Activated CD4-positive, alpha-beta memory T cell treated with anti-CD3 and anti-CD28 coated beads, Interleukin-2, amount 10 ng/mL, durations not matched to agents 7 days and 5 days (primary cell): ENCODE measurements at places on chromosomes 2 and 18. TPM values are rescaled to one million over a fixed set of nuclear protein-coding genes. Genes with fewer than 3 reads are reported as not detected.
A peak's percentile ranks its signal among the peaks of the same experiment; 100 is the strongest.

Gene APOB
- total RNA-seq: not detected

Gene MPP4
- not detected for total RNA-seq

- no peak for DNase-seq
Measured at GRCh38 chr2:21194147-21194546, 70.4 kb downstream of the TDRD15 start.

Gene ABHD1
- 0.13 TPM for total RNA-seq

Gene G6PC2
- not detected for total RNA-seq

GRCh38 chr2:201180010-201180409 is 2.9 kb upstream of the CASP10 start:
- no peak for DNase-seq

- DNase-seq: no peak
Measured at GRCh38 chr2:233593201-233593600, 24.2 kb upstream of the UGT1A8 start.

Gene GRB14
- total RNA-seq: not detected

Gene ITGB6
- total RNA-seq: not detected

DNA sequence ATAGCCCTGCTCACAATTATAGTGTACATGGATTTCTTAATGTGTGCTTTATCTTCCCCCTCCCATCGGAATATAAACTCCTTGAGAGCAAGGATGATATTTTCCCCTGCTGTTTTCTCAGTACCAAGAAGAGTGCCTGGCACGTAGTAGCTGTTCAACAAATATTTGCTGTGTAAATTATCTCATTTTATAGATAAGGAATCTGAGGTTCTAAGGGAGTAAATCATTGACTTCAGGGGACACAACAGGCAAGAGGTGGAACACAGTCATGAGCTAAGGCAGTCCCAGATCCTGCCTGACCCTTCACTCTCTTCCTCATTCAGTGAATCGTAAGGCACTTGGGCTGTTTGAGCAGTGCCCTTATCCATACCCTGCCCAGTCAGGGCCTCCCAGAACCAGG is 187.3 kb upstream of the TNP1 start:
- no peak for DNase-seq

Gene SP140
- total RNA-seq: 132 TPM

Gene GAD1
- total RNA-seq: 1.5 TPM

Gene PSD4
- total RNA-seq: 261 TPM

GRCh38 chr2:102200539-102200938 is 13.7 kb downstream of the IL1RL2 start:
- no peak for DNase-seq

DNA sequence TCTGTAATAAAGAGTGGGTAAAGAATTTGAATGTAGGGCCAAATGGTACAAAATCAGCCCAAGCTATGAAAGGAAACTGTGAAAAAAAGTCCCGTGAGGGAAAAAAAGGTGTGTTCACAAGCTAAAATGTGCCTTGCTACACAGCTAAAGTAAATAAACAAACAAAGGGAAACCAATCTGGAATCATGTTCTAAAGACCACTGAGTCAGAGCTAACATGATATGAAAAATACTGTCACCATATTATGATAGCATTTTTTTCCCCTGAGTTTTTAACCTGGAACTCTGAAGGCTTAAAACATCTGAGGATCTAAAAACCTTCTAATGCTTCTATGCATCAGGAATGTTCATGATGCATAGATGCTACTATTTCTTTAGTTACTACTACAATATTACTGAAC is 58.8 kb downstream of the SCN1A start:
- no peak for DNase-seq

DNA sequence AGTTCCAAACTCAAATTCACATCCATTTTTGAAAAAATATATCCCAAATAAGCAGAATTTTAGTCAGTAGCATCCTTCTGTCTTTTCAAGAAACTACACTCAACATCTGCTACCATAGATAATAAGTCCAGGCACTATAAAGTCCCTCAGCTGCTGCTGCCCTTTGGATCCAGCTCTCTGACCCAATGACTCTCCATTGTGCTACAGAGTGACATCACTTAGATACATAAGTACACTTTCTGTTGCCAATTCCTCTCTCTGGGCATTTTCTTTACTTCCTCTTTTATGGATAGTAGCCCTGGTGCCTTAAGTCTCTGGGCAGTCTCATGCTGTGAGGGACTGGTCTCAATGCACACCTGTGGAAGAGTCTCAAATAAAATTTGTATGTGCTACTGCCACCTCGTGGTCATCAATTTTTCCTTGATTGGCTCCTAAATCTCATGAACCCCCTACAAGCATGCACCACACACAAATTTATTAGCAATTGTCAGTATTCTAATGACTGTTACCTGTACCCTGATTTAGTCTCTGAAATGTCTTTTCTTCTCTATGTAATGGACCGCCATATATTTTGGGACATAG is 219.2 kb downstream of the LRP1B start:
- DNase-seq: no peak

- DNase-seq: no peak
Measured at GRCh38 chr2:217951521-217952247, 51.1 kb downstream of the TNS1 start.

- DNase-seq: no peak
Measured at GRCh38 chr2:13018490-13018889, 301.8 kb downstream of the TRIB2 start.

Gene MAP3K19
- total RNA-seq: not detected

DNA sequence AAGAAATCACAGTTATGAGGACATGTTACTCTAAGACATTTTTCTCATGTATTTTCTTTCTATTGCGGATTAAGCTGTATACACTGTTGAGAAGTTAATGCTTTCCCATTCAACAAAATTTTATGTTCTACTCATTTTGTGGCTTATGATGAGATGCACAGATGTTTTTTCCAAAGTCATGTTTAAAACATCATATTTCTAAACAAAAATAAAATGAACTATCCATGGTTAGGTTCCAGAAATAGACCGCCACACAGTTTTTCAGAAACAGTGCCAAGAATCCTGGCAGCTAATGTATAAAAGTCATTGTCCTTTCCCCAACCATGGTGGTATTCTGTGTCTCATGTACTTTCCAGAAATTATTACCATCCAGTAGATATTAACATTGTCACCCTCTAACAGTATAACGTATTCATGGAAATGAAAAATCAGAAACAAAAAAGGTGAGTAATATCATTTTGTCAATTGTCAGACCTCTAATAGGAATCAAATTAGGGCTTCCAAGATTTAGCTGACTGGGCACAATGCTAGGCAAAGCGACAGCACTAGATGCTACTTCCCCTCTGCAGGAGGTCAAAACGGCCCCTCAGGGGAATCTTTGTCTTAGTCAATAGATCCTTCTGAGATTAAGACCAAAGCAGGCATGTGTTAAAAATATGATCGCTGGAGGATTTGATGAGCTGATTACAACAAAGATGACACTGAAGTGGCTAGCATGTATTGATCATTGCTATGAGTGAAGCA is 54.4 kb upstream of the ZNF397 start:
- DNase-seq: no peak

DNA sequence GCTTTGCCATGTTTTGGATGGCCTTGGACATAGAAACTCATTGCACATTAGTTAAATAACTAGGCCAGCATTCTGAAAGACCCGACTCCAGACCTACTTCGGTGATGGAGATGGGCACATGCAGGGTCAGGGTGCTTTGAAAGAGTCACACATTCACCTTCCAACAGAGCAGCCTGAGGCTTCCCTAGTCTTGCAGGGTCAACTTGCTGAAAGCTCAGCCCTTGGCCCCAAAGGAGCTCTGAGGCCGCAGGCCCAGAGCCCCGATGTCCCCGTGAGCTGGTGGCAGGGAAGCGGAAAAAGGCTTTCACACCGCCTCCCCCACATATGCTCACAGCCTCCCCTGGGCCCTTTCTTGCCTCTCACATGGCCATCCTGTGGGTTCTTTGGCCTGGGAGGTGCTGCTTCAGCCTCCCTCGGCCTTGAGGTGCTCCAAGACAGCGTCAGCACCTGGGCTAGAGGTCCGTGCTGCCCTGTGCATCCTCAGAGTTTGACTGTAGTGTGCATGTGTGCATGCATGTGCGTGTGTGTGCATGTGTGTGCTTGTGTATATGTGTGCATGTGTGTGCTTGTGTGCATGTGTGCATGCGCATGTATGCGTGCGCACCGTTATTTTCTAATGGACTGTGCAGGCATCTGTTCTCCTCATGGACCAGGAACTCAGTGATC is 21.6 kb downstream of the LDLRAD4 start:
- DNase-seq: no peak

Gene ANKRD36B
- 46.7 TPM for total RNA-seq

DNA sequence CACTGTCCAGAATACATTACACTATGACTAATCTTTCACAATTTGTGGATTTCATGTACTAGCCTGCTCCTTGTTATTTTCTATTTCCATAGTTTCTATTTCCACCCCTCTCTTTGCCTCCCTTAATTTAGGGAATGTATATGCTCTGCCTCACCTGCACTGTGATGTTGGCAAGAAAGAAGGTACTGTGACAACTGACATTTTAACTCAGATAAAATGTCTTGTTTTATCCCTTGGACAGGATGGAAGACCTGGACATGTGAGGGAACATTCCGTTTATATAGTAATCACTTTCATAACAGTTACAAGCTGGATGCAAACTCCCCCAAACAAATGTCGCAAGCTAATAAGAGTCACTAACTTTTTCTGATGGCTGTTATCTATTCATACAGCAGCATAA is 21.5 kb upstream of the DSG3 start:
- DNase-seq: no peak

Gene ACADL
- not detected for total RNA-seq

DNA sequence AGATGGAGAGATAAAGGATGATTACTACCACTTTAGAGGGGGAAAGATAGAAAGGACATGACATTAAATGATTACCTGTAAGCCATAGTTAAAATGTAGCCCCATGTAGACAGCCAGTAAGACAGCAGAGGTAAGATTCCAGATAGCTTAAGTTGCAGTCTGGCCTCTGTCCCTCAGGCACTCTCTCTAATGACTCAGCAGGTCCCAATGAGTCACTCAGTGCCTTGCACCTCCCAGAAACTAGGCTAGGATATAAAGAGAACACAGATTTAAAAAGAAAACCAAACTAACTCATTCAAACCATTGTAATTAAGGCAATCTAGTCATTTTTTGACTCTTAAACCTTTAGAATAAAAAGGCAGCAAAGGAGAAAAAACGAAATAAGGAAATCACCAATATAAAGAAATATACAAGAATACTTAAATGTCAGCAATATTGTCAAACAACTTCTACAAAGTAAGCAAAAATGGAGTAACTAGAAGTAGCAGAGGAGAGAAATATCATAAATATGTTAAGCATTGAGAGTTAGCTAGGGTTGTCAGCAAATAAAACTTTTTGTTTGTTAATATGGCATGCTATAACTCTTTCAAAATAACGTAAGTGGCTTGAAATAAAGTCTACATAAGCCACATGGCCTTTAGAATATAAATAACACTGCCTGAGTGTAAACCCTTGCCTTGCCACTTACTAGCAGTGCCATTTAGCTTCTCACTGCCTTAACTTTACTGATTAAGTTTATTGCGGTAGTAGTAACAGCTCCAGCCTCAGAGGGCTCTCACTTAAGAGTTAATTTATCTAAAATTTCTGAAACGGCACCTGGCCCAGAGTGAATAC is 48.5 kb downstream of the SOCS6 start:
- DNase-seq: no peak

- no peak for DNase-seq
Measured at GRCh38 chr2:232097758-232098157, 136.2 kb downstream of the DIS3L2 start.

Gene SPRED2
- total RNA-seq: 12.2 TPM

Gene TWIST2
- not detected for total RNA-seq

Gene APCDD1
- not detected for total RNA-seq

DNA sequence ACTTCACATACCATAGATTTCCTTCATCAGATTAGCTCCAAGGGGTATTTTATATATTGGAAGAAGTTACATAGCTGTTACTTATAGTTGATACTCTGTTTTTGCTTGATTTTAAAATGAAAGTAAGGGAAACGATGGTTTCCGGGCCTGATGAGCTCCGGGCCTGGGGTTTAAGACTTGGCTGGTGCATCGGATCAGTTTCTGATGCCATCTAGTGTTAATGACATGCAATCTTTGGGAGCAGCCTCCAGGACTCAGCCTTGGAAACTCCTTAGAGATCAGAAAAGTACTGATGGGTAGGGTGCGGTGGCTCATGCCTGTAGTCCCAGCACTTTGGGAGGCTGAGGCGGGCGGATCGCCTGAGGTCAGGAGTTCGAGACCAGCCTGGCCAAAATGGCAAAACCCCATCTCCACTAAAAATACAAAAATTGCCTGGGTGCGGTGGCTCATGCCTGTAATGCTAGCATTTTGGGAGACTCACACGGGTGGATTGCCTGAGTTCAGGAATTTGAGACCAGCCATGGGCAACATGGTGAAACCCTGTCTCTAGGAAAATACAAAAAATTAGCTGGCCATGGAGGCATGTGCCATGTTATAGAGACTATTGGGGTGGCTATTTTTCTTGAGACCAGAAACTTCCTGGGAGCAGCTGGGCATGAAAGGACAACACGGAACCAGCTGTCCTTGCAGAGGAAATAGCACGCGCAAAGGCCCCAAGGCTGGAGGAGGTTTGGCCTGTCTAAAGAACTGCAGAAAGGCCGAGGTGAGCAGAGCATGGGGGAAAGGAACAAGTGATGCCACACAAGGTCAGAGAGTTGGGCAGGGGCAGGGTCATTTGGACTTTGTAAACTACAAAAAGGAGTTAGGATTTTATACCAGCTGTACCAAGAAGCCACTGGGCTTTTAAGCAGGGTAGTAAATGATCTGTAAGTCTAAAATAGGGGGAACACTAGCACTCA is 46.9 kb upstream of the CNOT11 start:
- peak; percentile 62 for DNase-seq

- DNase-seq: no peak
Measured at GRCh38 chr2:44952806-44953498, 11.4 kb downstream of the SIX3 start.

Gene TLX2
- 3.3 TPM for total RNA-seq

DNA sequence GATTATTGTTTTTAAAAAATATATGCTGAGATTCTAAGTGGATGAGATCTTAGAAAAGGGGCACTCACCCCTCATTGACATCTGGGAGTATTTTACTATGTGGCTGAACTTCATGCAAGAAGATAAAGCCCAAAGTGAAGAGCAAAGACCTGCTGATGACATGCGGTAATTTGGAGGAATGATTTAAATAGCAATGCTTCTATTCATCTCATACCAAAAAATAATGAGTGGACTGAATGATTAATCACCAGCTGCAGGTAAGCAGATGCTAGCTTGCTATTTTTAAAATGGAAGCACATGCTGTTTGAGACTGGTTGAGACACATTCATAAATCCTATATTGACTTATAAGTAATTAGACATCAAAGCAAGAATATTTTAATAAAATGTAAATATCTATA is 12.7 kb upstream of the CDK15 start:
- no peak for DNase-seq
